ENCODE measurements at places on chromosomes 2 and 18.
A peak's percentile ranks its signal among the peaks of the same experiment; 100 is the strongest.

GRCh38 chr2:11624893-11625292 lies 45.1 kb downstream of the NTSR2 start:
- DNase-seq: no peak

GRCh38 chr2:127770973-127771735 lies 39.8 kb downstream of the WDR33 start:
- no peak for DNase-seq

DNA sequence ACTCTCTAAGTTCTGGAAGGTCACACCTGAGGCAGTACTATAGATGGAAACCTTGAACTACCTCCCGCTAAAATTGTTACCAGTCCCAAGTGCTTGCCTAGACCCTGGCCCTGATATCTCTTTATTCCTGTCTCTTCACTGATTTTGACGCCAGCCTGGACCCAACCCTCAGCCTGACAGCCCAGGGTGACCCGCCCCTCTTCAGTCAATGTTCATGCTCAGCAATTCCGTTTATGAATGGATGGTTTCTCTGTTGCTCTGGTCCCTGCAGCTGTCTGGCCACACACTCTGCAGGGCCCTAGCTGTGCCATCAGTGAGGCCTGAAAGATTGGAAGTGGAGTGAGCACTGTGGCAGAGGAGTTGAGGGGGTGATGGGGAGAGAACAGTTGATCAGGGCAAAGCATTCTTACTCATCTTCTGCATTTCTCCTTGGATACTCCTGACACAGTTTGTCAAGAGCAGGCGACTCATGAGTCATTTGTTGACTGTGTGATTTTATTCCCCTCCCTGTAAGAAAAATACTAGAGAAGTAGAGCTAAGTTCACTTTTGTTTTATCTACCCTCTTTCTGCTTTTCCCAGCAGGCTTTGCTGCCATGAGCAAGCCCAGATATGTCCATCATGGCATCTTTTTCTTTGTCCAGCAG lies 46.0 kb downstream of the NPAS2 start:
- no peak for DNase-seq

- peak; percentile 79 for DNase-seq
These were observed 46.8 kb downstream of the MRPS5 start for GRCh38 chr2:95074663-95075439.

DNA sequence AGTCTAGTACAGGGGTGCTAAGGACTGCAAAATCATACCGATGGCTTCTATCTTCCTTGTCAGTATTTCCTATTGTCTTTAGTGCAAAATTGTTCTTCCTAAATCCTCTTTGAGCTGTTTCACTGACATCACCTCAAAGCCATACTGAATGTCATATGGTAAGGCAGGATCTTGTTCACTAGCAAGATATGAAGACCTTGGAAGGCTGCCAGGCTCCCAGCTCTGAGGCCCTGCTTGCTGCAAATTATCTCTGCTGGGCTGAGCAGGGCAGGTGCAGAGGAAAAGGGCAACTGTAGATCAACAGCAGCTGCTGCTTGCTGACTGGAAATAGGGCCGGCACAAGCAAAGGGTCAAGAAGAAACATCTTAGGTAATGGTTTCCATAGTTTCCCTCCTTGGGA lies 58.2 kb downstream of the PMAIP1 start:
- DNase-seq: no peak

DNA sequence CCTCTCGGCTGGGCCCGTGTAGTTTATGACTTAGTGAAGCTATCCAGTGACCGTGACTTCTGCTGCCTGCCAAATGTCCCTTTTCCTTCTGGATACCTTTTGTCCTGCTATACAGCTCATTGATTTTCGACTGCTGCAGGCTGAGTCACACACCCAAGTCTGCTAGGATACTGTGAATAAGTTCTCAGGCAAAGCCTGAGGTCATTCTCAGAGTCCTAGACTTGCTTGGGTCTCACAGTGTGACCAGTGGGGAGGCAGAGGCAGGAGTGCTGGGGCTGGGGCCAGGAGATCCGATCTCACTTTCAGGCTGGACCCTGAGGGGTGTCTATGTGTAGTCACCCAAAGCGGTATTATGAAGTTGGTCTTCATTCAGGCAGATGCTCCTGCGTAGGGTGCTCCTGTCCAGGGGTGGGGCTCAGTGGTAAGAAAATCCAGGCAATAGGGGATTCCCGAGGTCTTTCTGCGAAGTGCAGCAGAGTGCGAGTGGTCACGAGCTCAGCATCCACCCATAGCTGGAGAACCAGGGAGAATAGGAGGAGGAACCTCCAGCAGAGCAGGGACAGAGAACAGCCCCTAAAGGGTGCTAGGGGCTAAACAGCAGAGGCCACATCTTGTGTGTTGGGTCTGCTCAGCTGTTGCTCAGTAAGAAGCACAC lies 268.6 kb upstream of the NCKAP5 start:
- no peak for DNase-seq

- DNase-seq: no peak
These were observed 153.5 kb upstream of the CAVIN2 start for GRCh38 chr2:192000196-192000980.

- DNase-seq: no peak
These were observed 376.3 kb upstream of the MYT1L start for GRCh38 chr2:2707206-2707991.

DNA sequence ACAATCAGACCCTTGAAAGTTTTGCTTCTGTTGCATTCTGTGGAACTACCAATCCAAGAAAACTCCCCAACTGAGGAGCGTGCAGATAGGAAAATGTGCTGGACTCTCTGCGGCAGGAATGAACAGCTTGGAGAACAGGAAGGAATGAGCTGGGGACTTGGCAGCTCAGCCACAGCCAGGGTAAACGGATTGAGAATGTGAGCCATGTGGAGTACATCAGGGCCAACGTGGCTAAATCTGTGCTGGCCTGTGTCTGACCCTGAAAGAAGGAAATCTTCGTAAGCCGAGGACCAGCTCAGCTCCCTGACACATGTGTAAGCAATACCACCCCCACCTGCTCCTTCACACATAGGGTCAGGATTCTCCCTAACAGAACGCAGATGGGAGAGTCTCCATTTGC lies 1023.7 kb downstream of the BCL11A start:
- DNase-seq: no peak

GRCh38 chr2:234111523-234111922 lies 61.0 kb downstream of the SPP2 start:
- no peak for DNase-seq

DNA sequence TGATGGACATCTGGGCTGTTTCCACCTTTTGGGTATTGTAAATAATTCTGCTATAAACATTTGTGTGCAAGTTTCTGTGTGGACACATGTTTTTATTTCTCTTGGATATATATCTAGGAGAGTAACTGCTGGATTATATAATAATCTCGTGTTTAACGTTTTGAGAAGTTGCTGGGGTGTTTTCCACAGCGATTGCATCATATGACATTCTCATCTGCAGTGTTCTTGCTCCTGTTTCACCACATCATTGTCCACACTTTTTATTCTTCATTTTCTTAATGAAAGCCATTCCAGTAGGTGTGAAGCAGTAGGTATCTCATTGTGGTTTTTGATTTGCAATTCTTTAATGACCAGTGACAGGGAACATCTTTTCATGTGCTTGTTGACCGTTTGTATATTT lies 56.9 kb upstream of the ALKAL2 start:
- DNase-seq: no peak

DNA sequence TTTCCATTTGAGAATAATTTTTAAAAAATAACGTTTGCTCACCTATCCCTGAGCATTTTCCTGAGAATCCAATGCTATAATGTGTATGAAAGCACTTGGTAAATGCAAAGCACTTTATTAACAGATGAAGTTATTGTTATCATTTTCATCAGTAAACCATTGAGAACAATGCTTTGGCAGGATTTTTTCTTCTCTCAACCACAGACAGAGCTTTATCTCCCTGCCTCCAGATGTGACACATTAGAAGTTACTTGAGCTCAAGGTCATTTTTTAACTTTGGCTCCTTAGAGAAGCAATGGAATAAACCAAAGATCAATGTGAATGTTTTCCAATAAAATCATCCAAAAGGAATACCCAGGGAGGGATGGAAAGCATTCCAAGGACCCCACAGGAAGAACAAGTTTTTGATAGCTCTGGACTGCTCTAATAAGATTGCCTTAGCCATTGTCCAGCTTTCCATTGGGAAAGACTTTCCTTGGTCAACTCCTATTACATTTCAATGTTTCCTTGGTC lies 118.9 kb upstream of the NT5C1B start:
- no peak for DNase-seq

- DNase-seq: no peak
These were observed 43.0 kb upstream of the KCNF1 start for GRCh38 chr2:10868465-10869314.

- DNase-seq: no peak
These were observed 34.3 kb downstream of the LPIN2 start for GRCh38 chr18:2978661-2979106.

GRCh38 chr2:177038787-177039484 lies 173.7 kb upstream of the HNRNPA3 start:
- DNase-seq: no peak

- no peak for DNase-seq
These were observed 7.4 kb upstream of the NPC1 start for GRCh38 chr18:23593720-23594119.

DNA sequence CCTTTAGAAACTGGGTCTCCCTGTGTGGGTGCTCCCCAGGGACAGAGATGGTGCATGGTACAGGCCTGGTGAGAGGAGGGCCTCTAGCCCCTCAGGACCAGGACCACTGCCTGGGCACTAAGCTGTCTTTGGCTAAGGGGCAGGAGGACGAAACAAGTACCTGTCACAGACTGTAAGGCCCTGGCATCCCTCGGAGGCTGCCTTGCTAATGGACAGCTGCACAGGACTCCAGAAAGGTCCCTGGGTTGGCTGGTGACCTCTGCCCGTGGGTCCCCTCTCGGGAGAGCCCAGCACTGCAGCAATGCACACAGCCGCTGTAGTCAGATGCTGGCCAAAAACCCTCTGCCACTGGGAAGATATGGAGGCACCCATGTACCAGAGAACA lies 14.3 kb downstream of the HS6ST1 start:
- no peak for DNase-seq

DNA sequence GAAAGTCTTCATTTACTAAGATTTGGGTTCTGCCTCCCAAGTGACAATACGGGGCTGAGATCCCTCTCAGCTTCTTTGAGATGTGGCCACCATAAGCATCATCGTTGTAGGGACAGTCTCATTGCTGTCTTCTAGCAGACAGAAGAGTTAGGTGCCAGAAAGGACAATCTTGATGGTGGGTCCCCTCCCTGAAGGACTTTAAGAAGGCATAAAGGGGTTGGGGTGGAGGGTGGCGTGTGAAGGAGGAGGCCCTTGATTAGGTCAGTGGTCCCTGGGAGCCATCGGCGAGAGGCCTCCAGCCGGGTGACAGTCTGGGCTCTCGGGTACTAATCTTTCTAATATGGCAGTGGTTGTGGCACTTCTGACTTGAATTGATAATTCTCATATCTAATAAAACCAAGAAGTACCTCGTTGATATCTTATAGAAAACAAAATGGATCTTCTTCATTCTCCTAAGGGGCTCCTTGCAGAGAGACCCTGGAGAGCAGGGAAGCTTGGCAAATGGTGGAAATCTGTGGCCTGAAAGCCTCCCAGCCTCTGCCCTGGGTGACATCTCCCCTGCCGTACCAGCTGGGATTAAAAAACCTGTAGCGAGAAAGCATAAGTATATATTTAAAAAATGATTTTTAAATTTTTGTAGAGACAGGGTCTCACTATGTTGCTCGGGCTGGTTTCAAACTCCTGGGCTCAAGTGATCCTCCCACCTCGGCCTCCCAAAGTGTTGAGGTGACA lies 7.2 kb upstream of the PSMD1 start:
- no peak for DNase-seq

- DNase-seq: peak; percentile 95
These were observed 264.0 kb upstream of the CXCR4 start for GRCh38 chr2:136381722-136382633.

DNA sequence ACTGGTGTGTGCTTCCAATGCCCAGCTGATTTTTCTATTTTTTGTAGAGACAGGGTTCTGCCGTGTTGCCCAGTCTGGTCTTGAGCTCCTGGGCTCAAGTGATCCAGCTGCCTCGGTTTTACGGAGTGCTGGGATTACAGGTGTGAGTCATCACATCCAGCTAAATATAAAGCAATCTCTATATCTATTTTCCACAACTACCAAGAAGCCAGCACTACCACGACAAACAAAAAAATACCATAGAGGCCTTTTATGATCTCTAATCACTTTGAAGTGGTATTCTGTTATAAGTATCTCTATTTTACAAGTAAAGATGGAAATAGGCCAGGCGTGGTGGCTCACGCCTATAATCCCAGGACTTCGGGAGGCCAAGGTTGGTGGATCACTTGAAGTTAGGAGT lies 34.7 kb downstream of the C2orf74 start:
- DNase-seq: no peak

Measured in stimulated activated naive CD8-positive, alpha-beta T cell treated with anti-CD3 and anti-CD28 coated beads, Interleukin-15, amount 100 ng/mL, for 72 hours (primary cell).